ENCODE measurements at places on chromosomes 7 and 10.
A peak's percentile ranks its signal among the peaks of the same experiment; 100 is the strongest.

GRCh38 chr7:126635545-126635944 lies 617.2 kb downstream of the GRM8 start:
- no peak for DNase-seq

DNA sequence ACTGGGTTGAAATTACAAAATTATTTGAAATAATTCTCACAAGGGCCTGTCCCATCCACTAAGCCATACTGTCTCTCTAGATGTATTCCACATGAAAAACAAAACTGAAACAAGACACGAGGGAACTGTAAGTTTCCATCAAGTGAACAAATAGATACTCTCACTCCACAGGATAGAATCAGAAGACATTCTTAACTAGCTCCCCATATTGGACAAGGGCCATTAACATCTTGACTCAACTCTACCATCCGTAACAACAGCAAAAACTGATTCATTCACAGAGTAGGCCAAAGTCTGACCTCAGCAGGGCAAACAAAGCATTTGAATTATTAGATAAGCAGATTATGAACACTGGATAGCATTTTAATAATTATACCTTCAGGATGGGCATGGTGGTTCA lies 29.1 kb downstream of the UBE2H start:
- no peak for DNase-seq

DNA sequence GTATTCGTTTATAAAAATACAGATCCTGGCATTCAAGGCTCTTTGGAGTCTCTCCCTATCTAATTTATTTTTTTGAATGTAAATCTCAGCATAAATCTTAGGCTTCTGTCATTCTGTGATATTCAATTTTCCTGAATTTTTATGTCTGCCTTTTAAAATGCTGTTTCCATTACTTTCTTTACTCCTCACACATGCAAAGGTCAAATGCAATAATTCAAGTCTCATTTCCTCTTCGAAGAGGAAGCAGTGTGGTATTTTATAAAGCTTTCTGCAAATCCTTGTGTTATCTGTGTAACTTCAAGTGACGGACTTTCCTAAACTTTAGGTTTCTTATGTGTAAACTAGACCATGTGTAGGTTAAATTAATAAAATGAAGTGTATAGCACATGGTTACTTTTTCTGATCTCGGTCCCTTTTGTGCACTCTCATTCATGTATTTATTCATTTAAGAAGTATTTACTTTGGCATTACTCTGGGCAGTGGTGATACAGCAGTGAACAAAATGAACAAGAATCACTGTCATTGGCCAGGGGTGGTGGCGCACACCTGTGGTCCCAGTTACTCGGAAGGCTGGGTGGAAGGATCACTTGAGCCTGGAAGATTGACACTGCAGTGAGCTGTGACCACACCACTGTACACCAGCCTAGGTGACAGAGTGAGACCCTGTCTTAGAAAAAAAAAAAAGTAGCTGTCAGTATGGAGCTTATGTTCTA lies 332.2 kb downstream of the EXOC4 start:
- no peak for DNase-seq

DNA sequence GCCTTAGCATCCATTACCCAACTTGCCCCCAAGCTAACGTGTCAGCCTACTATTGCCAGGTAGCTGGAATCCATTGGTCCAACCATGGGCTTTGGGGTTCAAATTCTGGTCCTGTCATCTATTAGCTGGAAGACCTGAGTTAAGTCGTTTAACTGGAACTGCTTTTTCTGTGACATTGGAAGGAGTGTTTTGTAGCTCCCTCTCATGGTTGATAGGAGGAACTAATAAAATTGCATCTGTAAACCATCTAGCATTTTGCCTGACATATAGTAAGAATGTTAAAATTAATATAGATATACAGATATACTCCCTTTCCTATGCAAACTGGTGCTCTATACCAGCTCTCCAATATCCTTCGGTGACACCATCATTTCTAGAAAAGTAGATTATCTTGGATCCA lies 23.8 kb upstream of the SLF2 start:
- DNase-seq = no peak

DNA sequence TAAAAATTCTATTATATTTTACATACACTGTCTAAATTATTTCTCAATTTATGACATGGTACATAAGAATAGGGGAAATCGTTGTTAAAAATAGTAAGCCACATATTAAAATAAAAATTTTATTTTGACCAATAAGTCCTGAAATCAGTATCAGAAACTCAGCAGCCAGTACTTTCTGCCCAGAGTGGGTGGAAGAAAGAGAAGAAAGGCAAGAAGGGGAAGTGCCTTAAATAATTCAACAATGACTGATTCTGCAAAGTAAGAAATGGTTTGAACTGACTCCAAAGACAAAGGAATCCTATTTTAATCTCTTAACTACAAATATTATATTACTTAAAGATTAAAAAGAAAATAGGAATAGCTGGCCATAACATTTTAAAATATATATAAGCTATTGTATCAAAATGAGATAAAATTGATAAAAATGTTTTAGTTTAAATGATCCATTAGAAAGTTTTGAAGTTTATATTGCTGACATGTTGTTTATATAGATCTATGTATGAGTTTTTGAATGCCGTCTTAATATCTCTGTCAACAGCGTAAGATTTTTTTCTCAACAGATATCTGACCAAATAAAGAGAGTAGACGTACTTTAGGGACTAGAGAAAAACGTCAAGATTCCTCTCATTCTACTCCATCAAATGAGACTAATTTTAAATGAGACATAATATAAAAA lies 30.2 kb upstream of the NRCAM start:
- no peak for DNase-seq

DNA sequence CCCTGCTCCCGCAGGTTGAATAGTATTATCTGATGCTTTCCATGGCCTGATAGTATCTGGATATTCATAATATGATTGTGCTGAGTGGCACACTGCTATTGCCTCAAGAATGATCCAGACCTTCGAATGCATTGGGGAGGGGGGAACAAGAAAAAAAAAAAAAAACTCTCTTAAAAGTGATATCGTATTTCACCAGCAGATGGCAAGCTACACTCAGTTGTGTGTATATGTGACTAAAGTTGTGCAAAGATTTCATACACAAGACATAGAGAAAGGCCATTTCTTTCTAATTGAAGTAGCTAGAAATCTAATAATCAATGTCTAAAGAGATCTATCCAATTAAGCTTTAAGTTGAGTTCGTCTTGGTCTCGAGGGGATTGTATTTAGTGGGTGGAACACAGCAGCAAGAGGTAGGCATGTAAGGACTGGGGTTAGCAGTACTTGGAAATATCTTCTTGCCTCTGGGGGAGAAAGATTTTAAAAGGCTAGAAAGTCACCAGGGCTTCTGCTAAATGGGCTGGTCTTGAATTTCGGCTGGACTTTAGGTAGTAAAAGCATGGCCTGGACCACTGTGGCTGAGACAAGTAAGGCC lies 15.3 kb downstream of the SFRP4 start:
- no peak for DNase-seq

DNA sequence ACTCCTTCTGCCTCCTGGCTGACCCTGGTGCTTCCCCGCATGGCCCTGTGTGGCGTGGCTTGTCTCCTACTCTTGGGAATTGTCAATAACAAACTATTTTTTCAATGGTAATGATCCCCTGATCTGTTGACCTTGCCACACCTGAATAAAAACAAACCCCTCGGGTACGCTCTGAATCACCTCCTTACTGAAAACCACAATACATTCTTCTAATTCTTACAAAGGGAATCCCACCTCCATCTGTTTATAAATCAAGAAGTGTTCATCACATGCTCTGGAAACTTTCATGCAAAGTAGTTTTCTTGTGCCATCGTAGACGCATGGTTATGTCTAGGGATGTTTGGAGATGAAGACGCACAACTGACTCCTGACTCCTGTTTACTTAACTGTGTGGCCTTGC lies 245.8 kb downstream of the FRMD4A start:
- no peak for DNase-seq

GRCh38 chr10:51918884-51919325 lies 219.5 kb upstream of the CSTF2T start:
- DNase-seq = no peak

GRCh38 chr10:10110844-10111490 lies 906.7 kb upstream of the CELF2 start:
- DNase-seq = no peak

DNA sequence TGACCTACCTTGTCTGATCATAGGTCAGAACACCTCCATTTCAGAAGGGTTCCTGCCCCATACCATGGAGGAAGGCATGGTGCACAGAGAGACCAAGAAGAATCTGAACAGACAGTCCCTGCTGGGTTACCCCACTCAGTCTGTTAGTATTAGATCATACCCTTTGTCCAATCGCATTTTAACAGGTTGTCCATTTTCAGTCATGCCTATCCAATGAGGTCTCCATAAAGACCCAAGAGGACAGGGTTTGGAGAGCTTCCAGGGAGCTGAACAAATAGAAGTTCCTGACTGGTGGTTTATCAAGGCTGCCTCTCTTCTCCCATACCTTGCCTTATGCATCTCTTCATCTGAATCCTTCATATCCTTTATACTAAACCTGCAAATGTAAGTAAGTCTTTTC lies 21.2 kb upstream of the SLC16A12 start:
- DNase-seq = no peak

GRCh38 chr10:129719889-129720590 lies 244.0 kb downstream of the EBF3 start:
- no peak for DNase-seq

DNA sequence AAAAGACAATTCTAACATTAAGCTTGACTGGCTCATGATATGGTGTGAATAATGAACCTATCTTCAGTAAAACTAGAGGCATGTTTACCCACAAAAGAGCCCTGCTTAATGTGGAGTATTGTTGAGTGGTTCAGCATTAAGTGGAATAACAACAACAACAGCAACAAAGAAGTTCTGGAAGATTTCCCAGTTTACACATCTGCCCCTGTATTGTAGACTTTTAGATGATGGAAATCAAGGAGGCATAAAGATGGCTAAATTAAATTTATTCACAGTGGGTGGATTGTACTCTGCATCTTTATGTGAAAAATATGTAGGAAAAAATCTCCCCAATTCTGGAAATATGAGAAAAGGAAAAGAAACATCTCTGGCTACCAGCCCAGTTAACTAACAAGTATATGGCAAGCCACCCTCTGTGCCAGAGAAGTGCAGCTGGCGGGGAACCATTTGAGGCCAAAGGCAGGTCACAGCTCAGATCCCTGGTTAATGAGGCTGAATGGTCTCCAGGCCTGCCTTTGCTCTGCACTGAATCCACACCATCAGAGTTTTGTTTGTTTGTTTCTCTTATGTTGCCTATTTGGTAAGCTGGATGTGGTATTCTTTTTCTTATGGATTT lies 186.0 kb downstream of the SEMA3D start:
- DNase-seq = no peak

GRCh38 chr10:8969853-8970252 lies 915.4 kb downstream of the GATA3 start:
- DNase-seq = no peak

DNA sequence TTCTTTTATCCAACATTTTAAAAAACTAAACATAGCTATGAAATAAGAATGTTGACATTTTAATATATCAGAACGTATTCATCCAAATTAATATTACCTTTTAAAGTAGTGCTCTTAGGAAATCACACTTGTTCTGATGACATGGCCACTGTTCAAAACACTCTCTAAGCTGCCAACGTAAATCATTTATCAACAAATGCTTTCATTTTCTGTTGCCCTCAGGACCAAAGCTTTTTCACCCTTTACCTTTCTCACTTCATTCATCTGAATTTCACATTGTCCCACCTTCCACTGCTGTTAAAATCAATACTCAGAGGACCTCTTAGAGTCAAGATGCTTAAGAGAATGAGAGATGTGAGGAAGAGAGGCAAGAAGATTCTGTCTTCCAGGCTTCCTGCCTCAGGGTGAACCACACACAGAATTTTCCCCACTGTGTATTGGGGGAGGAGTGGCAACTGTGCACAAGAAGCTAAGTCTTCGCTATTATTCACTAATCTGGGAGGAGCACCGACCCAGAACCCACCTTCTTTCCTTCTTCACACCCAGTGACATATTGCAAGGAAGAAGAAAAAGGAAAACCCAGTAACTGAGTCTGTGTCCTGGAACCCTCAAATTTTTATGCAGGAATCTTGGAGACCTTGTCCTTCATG lies 21.0 kb downstream of the HIBADH start:
- no peak for DNase-seq

GRCh38 chr10:130656582-130657133 lies 520.5 kb downstream of the GLRX3 start:
- DNase-seq = no peak

DNA sequence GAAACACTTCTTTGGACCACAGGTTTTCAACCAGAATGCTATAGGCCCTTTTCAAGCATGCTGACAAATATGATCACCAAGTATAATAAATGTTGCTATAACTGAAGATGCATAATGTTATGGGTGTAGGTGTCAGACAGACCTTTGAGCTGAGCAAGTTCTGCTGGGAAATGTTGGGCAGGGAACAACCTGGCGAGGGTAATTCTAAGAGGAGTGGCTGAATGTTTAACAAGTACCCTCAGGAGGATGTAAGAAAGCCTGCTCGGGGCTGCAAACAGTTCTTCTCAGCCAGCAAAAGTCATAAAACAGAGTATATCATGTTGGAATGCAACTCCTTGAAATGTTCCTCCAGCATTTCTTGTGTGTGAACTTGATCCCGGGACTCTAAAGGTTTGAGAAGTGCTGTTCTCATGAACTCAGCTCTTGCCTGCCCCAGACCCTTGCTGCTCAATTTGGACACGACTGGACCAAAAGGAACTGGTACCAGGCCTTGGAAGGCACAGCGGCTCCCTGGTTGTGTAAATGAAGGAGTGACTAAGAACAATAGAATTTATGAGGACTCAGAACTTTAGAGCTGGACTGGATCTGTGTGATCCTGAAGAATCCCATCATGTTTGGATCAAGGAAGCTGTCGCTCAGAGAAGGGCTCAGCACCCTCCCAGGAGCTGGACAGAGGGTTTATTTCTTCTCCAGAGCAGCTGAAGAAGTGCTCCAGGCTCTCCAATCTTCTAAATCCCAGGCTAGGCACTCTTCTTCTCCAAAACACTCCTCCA lies 143.2 kb upstream of the ANK3 start:
- DNase-seq = no peak

GRCh38 chr10:35546824-35547225 lies 58.3 kb upstream of the GJD4 start:
- peak; percentile 24 for DNase-seq
